ENCODE measurements at places on chromosomes 13 and 19.

DNA sequence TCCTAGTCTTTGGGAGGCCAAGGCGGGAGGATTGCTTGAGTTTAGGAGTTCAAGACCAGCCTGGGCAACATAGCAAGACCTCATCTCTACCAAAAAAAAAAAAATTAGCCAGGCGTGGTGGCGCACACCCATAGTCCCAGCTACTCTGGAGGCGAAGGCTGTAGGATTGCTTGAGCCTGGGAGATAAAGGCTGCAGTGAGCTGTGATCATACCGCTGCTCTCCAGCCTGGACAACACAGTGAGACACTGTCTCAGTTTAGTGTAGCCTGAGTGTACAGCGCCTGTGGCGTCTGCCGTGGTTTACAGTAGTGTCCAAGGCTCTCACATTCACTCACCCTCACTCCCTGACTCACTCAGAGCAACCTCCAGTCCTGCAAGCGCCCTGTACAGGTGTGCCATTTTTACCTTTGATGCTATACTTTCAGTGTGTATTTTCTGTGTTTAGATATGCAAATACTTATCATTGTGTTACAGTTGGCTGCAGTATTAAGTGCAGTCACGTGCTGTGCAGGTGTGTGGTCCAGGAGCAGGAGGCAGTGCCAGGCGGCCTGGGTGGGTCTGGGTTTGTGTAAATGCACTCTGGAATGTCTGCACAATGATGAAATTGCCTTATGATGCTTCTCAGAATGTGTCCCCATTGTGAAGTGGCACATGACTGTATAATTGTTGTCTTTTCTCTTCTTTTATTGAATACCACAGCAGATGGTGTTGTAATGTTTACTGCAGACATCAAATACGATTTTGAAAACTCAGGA, 36.1 kb upstream of the DCUN1D2 start:
- DNase-seq = no peak

GRCh38 chr13:110491869-110492678, 69.4 kb downstream of the RAB20 start:
- no peak for DNase-seq

- DNase-seq = no peak
Observed at GRCh38 chr19:784541-784940, 12.7 kb upstream of the PTBP1 start.

DNA sequence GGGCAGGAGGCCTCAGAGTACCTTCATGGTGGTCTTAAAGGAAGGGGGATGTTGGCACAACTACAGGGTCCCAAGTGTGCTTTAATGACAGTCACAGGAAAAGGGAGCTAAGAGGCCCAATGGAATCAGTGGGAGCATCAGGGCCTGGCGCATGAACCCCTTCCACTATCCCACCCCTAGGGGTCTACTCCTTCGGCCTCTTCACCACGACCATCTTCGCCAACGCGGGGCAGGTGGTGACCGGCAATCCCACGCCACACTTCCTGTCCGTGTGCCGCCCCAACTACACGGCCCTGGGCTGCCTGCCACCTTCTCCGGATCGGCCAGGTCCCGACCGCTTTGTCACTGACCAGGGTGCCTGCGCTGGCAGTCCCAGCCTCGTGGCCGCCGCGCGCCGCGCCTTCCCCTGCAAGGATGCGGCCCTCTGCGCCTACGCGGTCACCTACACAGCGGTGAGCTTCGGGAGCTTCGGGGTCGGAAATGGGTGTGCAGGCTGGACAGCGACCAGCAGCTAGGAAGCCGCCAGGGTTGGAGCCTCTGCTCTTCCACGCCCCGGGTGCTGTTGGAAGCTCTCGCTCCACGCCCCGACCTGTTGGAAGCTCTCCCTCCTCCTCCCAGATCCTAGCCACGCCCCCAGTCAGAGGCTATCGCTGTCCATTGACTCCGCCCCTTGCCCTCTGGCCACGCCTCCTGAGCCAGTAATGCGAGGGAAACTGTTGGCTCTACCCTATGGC, 6.0 kb downstream of the PLPPR2 start:
- DNase-seq = peak; percentile 85

DNA sequence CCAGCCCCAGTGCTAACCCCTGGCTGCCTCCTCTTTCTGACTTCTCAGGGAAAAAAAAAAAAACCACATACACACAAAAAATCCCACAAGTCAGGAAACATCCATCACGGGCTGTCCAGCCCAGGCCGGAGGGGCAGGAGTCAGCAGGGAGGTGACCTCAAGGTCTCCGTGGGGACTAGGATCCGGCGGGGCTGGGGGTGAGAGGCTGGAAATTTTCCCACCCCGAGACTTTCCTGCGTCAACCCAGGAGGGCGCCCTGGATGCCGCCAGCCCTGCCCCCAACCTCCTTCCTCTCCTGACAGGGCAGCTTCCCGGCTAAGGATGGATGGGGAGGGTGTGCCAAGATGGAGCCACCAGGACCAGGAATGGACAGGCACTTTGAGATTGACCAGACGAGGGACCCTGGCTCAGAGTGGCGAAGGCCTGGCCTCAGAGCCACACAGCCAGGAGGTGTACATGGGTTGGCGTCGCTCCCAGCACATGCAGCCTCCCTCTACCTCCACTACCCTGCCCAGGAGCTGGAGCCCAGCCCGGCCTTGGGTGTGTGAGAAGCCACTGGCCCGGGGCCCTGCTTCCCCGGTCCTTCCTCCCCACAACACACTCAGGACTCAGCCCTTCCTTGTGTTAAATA, 33.3 kb downstream of the BLOC1S3 start:
- no peak for DNase-seq

GRCh38 chr13:83929157-83929556, 46.9 kb upstream of the SLITRK1 start:
- no peak for DNase-seq

- DNase-seq = peak; percentile 44
Observed at GRCh38 chr19:3125900-3126524, 9.8 kb upstream of the GNA15 start.

DNA sequence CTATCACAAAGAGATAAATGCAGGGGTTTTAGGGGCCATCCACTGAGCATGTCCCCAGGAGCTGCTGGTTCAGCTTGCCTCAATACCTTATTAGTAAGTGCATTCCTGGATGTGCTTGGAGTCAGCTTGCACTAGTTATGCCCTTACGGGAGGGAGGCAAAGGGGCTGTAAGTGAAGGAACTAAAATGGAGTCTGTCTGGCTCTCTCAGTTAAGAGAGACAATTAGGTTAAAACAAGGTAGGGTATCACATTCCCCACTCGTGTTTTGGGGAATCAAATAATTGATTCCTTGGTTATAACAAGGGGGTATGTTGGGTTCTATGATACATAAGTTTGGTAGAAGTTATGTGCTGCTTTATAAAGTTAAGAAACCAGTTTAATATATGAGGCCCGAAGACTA, 78.9 kb downstream of the ZNF100 start:
- no peak for DNase-seq

GRCh38 chr19:57047743-57048142, 72.0 kb upstream of the USP29 start:
- no peak for DNase-seq

DNA sequence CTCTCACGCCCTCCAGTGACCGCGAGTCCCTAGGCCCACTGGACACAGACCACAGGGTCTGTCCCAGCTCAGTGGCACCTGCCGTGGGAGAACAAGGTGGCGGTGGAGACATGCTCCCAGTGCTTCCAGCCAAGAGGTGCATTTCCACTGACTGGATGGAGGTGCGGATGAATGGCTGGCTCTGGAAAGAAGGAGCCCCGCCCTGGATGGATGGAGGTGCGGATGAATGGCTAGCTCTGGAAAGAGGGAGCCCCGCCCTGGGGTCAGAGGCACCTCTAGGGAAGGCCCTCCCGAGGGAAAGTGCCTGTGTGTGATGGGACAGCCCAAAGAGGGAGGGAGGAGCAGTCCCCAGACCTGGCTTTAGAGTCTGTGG, 32.0 kb downstream of the NAXD start:
- no peak for DNase-seq

DNA sequence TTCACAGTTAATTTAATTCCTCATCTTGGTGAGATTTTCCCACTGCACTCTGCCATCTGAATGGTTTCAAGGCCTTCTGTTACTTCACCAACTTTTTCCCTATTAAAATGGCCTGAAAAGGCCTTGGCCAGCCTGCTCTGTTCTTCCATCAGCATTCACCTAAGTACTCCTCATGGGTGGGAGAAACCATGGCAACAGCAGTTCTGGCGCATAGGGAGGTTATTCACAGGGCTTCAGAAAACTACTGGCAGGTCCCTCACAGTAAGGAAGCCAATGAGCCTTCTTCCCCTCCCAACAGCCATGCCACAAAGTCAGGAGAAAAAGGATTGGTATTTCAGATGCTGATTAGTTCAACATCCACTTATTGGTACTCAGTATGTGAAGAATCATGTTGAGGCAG, 17.2 kb upstream of the GJB2 start:
- DNase-seq = no peak

DNA sequence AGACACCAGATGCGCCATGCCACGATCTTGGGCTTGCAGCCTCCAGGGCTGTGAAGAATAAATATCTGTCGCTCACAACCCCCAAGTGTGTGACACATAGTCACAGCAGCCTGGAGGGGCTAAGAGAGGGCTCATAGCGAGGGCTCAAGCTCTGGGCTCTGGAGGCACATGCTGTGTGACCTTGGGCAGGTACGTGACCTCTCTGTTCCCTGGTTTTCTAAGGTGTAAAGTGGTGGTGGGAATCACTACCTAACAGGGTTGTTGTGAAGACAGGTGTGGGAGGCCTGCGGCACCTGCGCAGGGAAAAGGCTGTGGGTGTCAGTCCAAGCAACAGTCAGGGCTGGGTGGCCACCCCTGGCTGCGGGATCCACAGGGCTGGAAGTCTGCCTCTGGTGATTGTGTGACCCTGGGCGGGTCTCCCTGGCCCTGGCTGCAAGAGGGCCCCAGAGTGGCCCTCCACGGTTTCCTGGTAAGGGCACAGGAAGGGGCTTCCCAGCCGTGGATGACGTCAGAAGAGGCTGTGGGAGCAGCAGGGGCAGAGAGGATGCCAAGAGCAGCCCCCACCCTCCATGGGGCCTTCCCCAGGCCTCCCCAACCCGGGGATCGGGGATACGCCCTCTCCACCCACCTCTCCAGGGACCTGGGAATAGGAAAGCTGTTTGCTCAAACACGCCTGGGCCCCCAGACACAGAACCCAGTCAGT, 218.8 kb upstream of the SGCG start:
- no peak for DNase-seq

GRCh38 chr19:33747273-33747672, 49.4 kb upstream of the KCTD15 start:
- DNase-seq = no peak

DNA sequence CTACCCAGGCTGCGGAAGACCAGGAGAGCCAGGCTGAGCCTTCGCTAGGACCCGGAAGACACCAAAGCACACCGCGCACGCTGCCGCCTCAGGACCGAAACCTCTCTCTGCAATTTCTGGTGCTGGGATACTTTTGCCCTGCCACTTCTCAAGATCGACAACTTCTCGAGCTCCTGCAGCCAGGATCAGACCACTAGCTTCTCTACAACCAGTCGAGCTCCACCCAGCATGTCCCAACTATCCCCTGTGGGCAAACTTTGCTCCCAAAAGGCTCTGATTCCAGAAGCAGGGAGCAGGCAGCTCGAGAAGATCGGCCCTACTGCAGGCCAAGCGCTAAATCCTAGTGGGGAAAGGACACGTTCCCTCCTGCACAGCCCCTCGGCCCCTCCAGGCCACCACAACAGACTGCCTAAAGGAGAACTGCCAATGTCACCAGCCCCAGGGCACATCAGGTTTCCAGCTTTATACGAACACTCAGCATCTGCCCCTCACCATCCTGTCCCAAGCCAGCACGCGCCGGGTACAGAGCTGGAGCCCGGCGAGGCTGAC, 979 bp downstream of the AKAP8 start:
- DNase-seq = peak; percentile 65

GRCh38 chr13:80276371-80277289, 64.3 kb downstream of the SPRY2 start:
- peak; percentile 89 for DNase-seq

GRCh38 chr19:55486043-55486970, 1.3 kb downstream of the NAT14 start:
- DNase-seq = no peak

DNA sequence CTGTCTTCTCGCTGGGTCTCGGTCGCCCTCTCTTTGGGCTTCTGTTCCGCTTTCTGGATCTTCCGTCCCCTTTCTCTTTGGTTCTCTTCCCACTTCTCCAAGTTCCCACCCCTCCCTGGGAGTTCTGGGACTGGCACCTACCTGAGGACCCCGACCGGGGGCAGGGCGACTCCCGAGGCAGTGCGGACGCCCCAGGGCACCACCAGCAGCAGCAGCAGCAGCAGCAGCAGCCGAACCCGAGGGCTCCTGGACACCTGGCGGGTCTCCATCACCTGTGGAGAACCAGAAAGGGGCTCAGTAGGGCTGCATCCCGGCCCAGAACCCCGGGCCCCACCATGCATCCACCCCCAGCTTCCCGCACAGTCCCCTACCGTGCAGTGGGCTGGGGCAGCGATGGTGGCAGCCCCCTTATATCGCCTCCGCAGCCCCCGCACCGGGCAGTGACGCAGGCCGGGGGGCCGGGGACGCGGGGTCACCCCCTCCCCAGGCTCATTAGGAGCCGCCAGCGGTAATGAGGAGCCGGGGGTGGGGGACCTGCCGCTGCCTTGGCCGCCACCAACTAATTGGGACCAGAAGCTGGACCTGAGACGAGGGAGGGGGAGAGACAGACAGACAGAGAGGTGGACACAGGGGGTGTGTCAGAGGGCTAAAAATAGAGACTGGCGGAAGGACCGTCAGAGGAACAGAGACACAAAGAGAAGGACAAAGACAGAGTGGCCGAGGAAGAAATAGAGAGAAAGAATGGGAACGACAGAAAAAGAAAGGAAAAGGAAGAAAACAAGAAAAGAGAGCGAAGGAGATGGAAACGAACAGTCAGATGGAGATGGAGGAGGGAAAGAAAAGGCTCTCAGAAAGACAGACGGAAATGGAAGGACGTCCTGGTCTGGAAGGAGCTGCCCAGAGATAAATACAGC, at the start of gene PTH2:
Gene PTH2, minus strand, starts transcription at position 371 of the 914 bp plus-strand sequence. Its CDS starts 102 bp downstream, at position 269.
- DNase-seq = no peak

DNA sequence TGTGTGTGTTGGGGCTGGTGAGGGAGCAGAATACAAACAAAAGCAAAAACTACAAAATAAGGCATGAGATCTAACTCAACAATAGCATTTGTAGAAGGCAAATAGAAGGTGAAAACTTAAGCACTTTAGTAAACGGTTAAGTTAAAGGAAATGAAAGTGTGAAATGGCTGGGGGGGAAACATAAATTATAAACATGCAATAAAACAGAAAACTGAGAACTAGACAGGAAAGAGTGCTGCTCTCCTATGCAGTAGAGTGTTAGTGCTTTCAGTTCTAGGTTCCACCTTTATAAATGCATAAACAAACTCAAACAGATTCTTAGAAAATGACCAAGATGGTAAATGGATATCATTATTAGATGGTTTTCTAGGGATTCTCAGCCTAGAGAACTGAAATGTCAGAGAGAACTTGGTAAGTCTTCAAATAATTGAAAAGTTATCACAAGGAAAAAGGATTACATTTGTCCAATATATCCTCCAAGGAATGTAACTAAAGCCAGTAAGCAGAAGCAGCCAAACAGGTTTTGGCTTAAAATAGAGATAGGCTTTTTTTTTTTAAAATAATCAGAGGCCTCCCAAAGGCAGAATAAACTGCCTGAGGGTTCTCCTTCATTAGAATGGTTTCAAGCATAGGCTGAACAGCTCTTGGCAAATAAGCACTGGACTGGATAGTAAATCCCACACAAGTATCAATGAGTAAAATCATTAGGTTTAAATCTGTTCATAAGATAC, 23.3 kb downstream of the RBM26 start:
- DNase-seq = no peak
